CD4-positive, alpha-beta memory T cell (primary cell): ENCODE measurements at places on chromosomes 7 and 10.

GRCh38 chr7:155825336-155825735, 13.1 kb upstream of the SHH start:
- DNase-seq, result no peak

DNA sequence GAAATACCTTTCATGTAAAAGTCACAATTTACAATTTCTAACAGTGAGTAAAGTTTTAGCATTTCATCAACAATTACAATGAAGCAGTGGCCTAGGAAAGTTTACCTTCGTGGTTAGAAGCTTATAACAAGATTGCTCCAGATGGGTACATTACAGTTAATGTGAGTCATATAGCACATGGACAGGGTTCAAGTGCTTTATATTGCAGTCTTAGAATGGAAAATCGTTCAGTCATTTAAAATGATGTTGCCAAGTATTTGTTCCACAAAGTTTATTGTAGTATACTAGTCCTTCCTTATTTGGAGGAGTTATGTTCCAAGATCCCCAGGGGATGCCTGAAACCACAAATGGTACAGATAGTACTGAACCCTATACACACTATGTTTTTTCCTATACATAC, 174.6 kb upstream of the TARP start:
- no peak for DNase-seq

GRCh38 chr10:3107426-3107961, 40.1 kb downstream of the PFKP start:
- no peak for DNase-seq

- DNase-seq, result no peak
Observed at GRCh38 chr10:102802920-102803534, 34.2 kb downstream of the CYP17A1 start.

GRCh38 chr7:107130487-107131220, 38.1 kb upstream of the HBP1 start:
- no peak for DNase-seq

GRCh38 chr7:83547526-83547925, 101.4 kb downstream of the SEMA3E start:
- DNase-seq, result no peak

DNA sequence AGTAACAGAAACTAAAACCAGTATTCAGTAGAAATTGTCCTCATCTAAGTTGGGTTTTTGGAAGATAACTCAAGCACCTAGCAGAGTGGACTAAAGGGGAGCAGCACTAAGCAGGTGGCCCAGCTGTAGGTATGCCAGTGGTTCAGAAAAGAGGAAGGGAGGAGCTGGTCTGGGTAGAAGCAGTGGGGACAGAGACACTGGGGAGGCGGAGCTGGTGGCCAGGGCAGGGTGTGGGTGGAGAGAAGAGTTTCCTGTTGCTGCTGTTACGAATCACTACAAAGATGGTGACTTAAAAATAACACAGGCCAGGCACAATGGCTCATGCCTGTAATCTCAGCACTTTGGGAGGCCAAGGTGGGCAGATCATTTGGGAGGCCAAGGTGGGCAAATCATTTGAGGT, 136.2 kb downstream of the WDR11 start:
- no peak for DNase-seq

GRCh38 chr10:120506674-120507073, 49.6 kb downstream of the PLPP4 start:
- DNase-seq, result no peak

DNA sequence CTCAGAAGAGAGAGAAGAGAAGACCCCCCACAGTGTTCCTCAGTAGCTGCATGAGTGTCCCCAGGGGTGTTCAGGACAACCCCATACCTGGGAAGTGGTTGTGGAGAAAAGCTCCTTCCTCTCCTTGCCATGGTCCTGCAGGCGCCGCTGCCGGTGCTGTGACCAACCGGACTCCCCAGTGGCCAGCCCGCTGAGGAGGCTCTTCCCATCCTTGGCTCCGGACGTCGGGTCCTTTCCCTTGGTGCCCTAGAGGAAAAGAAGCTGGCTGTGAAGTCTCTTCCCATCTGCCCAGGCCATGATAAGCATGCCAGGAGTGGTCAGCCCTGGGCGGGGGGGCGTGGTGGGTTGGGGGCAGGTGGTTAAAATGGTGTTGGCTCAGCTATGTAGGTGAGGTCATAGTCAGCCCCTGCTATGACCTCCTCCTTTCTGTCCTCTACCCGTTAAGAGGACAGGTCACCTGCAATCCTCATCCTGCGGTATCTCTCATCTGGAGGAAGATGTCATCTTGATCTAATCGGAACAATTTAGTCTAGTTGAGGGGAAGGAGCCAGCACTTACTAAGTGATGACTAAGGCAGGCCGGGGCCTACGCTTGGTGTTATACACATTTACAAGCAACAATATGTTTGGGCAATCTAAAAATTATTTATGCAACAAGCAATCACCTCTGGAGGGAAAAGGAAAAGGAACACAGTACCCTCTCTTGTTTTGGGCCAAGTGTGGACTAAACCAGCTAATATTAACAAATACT, 13.2 kb downstream of the WDR91 start:
- DNase-seq, result no peak

GRCh38 chr10:103717341-103718246, 137.8 kb downstream of the SH3PXD2A start:
- DNase-seq, result no peak

DNA sequence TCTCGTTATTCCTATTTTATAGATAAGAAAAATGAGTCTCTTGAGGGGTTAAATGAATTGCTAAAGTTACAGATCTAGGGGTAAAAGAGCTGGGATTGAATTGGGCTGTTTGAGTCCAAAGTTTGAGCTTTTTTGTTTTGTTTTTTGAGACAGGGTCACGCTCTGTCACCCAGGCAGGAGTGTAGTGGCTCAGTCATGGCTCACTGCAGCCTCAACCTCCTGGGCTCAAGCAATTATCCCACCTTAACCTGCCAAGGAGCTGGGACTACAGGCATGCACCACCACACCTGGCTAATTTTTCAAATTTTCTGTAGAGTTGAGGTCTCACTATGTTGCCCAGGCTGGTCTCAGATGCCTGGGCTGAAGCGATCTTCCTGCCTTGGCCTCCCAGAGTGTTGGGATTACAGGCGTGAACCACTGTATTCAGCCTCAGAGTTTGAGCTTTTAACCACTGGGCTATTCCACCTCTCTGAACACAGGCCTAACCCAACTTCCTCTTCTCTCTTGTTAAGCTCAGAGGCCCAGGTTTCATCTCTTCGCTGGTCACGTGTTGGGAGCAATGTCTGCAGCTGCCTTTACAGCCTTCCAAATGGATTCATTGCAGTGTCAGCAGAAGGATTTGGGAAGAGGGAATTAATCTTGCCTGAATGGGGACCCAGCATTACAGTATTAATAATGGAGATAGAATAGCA, 8.0 kb downstream of the SUFU start:
- DNase-seq, result no peak

DNA sequence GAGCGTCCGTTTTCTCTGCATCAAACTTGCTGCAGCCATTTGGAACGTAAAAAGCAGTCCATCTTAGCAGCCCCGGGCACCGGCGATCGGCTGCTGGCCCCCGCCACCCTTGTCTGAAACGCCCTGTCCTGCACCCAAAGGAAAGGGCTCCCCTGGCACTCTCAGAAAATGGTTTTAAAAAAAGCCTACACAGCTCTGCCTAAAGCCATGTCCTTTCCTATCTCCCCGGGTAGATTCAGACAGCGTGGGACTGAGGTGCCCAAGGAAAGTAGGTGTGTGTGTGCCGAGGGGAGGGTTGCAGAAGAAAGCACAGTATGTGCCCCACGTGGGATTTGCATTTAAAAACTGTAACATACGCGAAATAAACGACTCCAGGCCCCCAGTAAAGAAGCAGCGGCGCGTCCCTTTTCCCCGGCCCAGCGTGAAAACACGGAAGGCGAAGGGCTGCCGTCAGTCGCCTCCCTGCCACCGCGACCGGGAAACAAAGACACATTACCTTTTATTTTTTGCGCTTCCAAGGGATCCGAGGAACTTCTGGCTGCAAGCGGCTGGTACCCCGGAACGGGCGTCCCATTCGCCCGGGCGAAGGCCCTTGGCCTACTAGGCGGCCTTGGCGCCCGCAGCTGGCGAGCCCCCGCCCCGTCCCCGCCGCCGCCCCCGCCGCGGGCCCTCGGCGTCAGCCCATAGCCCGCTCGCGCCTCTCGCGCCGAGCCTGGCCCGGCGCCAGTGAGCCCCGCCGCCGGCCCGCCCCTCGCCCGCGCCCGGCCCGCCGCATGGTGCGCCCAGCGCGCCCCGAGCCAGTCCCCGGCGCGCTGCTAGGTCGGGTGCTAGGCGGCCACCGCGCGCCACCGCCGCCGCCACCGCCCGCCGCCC, 304.6 kb downstream of the PRPF18 start:
- DNase-seq, result peak; percentile 3

- DNase-seq, result no peak
Observed at GRCh38 chr10:48237259-48238250, 36.9 kb downstream of the FRMPD2 start.

DNA sequence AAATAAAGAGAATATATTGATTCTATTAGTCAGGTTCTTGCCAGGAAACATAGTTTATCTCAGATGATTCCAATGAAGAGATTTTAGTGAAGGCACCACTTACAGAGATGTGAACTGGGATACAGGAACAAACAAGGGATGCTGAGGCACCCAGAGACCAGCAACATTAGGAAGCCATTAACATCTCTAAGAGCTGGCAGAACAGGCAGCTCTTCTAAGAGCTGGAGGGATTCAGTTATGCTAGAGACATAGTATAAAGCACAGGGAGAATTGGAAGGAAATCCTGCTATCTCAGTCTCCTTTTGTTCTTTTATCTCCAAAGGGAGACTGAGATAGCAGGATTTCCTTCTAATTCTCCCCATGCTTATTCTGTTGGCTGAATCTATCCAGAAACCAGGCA, 22.0 kb downstream of the OR6B1 start:
- DNase-seq, result no peak
